Cortex of kidney (tissue), 1 donor: ENCODE measurements at places on chromosomes 11 and 22.

GRCh38 chr22:36192542-36192941 lies 9.1 kb downstream of the APOL4 start:
- no peak for DNase-seq

DNA sequence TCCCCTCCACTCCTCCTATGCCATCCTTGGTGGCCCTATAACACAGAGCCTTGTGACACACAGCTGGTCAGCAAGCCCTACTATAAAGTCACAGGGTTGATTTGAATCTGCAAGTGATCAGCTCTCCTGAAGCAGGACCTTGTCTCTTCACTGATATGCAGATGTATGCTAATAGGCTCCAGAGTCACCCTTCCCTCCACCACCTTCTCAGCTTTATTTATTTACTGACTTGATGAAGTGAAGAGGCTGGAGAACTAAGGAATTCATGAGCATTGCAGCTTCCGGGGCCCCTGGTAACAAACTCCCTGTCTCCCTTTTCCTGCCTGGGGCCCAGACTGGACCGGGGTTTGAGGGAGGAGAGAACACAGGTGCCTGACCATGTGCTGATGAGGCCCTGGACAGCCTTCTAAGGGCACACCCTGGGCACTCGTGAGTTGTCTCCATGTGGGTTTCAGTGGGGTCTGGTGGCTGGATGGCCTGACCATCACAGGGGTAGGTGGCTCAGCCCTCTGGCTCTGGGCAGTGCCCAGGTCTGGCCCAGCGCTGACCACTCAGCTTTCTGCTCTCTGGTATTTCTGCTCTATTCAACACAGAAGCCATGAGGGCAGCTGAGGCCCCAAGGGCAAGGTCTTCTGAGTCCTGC lies 307.5 kb downstream of the NTM start:
- no peak for DNase-seq

- DNase-seq: no peak
Measured at GRCh38 chr11:11571893-11572292, 49.9 kb downstream of the GALNT18 start.

- DNase-seq: no peak
Measured at GRCh38 chr11:69382131-69383128, 88.5 kb downstream of the MYEOV start.

GRCh38 chr11:15710580-15711275 lies 596.0 kb downstream of the INSC start:
- no peak for DNase-seq

- no peak for DNase-seq
Measured at GRCh38 chr11:127492029-127492428, 491.5 kb upstream of the KIRREL3 start.

DNA sequence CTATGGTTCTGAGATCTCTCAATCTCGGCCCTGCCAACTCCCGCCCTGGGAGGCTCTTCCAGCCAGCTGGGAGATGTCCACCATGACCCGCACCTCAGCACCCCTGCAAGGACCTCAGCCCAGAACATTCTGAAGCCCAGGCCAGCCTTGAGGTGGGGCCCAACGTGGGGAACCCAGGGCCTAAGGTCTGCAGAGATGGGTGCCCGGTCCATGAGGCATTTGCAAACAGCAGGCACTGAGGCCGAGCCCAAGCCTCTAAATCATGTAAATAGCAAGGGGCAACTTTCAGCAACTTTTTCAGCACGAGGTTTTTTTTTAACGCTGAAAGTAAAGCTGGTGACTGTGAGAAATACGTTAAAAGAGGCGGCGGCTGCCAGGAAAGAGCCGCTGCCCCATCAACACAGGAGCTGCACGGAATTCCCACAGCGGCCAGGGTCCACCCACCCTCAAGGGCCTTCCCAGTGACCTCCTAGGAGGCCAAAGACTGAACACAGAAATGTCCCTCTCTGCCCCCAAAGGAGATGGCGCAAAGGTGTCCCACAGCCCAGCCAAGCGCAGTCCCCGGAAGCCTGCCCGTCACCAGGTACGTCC lies 46.9 kb downstream of the BRD1 start:
- DNase-seq: no peak

GRCh38 chr11:69200331-69201065 lies 44.8 kb downstream of the SMIM38 start:
- DNase-seq: no peak

DNA sequence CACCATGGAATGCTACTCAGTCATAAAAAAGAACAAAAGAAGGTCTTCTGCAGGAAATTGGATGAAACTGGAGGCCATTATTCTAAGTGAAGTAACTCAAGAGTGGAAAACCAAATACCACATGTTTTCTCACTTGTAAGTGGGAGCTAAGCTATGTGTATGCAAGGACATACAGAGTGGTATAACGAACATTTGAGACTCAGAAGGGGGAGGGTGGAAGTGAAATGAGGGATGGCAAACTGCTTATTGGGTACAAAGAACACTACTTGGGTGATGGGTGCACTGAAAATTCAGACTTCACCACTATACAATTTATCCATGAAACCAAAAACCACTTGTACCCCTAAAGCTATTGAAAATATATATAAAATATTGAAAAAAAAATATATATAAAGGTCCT lies 13.4 kb upstream of the CAT start:
- DNase-seq: no peak

GRCh38 chr22:49769691-49770546 lies 57.8 kb downstream of the BRD1 start:
- no peak for DNase-seq

DNA sequence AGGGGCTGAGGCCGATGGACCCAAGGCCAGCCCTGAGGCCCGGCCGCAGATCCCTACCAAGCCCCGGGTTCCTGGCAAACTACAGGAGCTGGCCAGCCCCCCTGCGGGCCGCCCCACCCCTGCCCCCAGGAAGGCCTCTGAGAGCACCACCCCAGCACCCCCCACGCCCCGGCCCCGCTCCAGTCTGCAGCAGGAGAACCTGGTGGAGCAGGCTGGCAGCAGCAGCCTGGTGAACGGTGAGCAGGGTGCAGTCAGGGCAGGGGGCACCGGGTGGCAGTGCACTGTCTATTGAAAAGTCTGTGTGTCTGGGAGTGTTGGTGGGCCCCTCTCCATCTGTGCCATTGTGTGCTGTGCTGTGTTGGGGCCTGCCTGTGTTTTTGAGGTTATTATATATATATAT lies 16.1 kb downstream of the MICALL1 start:
- DNase-seq: no peak

DNA sequence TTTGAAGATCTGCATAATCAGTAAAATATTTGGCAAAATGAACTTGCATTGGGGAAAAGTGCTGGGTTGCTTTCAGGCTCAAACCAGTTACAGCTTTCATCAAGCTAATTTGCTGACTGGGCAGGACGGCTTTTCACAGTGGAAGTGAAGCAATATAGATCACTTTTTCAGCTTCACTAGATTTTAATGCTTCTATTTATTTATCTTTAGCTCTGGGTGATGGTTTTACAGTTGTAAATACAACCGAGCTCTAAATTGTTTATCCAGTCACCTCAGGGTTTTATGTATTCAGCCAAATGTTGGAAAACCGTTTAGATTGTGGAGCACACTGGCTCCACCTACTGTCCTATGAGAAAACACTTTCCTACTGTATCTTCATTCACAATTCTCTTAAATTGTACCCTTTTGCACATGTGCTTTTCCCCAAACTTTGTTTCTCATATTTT lies 58.2 kb downstream of the ACER3 start:
- no peak for DNase-seq

GRCh38 chr11:47918882-47919495 lies 61.4 kb upstream of the PTPRJ start:
- DNase-seq: no peak

GRCh38 chr11:69377953-69378302 lies 84.0 kb downstream of the MYEOV start:
- no peak for DNase-seq

DNA sequence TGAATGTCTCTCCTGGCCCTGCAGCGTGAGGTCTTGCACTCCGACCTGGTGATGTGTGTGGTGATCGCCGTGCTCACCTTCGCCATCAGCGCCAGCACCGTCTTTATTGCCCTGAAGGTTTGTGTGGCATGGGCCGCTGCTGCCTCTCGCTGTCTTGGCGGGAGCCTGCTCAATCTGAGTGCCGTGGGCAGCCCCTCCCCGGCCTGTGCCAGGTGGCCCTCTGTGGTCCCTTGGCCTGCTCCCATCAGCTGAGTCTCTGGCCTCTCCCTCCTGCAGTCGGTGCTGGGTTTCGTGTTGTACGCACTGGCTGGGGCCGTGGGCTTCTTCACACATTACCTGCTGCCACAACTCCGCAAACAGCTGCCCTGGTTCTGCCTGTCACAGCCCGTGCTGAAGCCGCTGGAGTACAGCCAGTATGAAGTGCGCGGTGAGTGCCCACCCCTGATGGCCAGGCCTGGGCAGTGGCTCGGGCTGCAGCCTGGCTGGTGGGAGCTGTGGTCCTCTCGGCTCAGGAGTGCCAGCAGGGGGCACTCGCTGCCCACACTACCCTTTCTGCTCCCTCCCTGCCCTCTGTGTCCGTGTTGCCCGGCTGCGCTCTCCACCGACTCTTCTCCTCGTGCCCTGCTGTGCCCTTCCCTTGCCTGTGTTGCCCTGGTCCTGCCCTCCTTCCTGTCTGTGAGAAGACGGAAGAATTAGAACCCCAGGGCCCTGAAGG lies 10.2 kb downstream of the PCNX3 start:
- DNase-seq: no peak

DNA sequence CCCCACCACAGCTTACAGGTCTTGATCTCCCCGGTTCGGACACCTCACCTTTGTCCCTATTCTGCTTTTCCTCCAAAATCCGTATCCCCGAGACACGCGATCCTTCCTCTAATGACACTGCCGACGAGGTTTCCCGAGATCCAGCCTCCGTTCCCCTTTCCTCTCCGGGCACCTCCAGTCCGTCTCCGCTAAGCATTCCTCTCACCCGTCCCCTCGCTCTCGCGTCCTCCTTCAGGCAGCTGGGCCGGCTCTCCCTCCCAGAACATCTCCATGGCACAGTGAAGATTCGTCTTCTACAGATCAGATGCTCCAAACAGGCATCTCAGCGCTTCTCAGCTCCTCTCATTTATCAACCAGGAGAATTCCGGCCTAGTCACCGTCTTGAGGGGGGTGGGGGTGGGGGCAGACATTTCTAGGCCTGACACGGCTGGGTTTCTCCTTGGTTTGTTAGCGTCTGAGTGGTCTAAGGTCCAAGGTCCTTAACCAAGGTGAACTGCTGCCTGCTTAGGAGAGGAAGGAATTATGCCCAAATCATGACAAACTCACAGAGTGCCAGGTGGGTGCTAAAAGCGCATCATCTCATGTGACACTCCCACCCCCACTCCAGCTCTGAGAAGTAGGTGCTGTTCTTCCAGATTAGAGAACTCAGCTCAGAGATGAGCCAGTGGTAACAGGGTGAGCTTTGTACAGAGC lies at the start of gene SPTBN2:
TSS of gene SPTBN2 (minus strand) at position 524 of the 693 bp plus-strand sequence. CDS start 7,976 bp downstream, outside the sequence.
- no peak for DNase-seq

DNA sequence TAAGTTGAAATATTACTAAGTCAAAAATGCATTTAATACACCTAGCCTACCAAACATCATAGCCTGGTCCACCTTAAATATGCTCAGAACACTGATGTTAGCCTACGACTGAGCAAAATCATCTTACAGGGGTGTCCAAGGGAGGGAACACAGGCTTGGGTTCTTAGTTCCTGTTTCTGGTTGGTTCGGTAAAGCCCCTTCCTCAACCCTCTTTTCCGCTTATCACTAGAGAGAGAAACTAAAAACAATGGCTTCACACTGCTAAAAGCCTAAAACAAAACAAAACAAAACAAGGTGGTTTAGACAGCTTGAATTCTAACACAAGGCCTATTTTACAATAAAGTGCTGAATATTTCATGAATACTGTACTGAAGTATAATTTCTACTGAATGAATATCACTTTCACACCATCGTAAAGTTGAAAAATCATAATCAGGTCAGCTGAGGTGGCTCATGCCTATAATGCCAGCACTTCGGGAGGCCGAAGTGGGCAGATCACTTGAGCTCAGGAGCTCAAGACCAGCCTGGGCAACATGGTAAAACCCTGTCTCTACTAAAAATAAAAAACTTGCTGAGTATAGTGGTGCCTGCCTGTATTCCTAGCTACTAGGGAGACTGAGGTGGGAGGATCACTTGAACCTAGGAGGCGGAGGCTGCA lies 118.0 kb downstream of the SIK3 start:
- DNase-seq: no peak

DNA sequence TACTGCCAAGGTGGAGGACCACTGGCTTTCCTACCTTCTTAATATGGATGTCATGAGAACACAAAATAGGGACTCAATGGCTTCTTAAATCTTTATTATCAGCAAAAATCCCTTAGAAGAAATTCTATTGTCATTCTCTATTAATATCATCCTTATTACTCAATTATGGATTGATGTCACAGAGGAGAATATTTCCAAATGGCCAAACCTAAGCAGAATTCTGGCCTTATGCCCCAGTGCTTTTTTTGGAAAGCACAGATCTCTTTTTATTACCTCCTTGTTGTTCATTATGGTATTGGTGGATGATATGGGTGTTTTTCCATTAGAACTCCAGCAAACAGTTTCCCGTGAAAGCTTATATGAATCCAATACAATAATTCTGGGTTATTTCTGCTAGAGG lies 9.9 kb downstream of the CRTAM start:
- no peak for DNase-seq

DNA sequence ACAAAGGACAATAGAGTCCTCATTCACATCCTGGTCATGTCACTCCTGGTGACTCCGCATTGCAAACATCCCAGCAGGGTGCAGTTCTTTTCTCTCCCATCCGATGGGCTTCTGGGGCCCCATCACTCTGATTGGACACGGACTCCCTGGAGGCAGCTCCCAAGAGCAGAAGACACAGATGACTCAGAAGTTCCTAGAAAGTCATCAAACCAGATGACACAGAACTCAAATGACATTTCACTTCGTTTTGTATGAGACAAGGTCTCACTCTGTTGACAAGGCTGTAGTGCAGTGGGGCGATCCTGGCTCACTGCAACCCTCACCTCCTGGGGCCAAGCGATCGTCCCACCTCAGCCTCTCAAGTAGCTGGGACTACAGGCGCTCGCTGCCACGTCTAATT lies 33.2 kb downstream of the ZNF195 start:
- no peak for DNase-seq

GRCh38 chr11:111327908-111328624 lies 29.7 kb downstream of the POU2AF3 start:
- no peak for DNase-seq

DNA sequence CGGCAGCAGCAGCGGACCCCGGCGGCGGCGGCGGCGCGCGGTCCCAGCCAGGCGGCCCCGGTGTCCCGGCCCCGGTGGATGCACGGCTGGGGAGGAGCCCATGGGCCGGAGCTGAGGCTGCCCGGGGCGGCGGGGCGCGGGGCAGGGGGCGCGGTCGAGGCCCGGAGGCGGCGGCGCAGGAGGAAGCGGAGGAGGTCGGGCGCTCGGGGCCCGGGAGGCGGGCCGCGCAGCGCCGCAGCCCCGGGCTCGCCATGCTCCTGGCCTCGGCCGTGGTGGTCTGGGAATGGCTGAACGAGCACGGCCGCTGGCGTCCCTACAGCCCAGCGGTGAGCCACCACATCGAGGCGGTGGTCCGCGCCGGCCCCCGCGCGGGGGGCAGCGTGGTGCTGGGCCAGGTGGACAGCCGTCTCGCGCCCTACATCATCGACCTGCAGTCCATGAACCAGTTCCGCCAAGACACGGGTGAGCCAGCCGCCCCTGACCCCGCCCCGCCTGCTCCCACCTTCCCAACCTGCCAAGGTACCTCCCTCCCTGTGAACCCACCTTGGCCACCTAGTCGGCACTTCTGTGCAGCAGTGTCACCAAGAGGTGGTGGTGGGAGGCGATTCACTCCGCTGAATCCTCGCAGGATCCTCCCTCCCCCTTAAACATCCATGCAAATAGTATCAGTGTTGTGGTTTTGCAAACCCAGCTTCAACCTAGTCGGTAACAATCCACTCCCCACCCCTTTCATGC lies 580 bp downstream of the DTX4 start:
- DNase-seq: no peak
